ENCODE measurements at places on chromosomes 4 and X.
A peak's percentile ranks its signal among the peaks of the same experiment; 100 is the strongest.

DNA sequence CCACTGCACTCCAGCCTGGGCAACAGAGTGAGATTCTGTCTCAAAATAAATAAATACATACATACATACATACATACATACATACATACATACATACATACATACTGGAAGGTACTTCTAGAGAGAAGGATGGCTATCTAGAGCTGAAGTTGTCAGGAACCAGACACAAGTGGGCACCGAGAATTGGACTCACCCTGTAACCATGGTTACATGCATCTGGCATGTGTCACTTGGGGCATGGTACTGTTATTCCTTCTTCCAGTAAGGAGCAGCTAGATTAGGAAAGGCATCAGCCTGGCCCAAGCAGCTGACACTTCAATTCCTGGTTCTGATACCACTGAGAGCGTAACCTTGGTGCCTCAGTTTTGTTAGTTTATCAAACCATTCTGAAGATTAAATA is 127.1 kb downstream of the SH3KBP1 start:
- no peak for DNase-seq

- no peak for DNase-seq
These were observed 370.4 kb downstream of the INPP4B start for GRCh38 chr4:142475663-142476062.

- no peak for DNase-seq
These were observed 91.1 kb upstream of the VEGFC start for GRCh38 chr4:176883681-176884418.

DNA sequence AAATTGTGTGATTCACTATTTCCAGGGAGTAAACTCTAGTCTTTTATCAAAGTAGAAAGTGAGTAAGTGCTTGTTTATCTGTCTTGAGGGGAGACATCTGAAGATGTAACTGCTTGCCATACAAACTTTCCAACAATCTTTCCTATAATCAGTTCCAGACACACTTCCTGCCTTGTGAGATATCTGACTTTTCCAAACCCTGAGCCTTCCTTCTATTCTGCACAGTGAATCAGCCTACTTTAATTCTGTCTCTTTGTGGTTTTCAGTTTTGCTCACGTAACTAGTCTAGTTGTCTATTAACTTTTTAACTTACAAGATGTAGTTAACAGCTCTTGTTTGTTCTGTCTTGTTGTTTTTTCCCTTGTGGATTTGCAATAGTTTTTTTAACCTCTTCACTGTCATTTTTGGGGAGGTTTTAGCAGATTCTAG is 947.8 kb downstream of the C4orf33 start:
- no peak for DNase-seq

DNA sequence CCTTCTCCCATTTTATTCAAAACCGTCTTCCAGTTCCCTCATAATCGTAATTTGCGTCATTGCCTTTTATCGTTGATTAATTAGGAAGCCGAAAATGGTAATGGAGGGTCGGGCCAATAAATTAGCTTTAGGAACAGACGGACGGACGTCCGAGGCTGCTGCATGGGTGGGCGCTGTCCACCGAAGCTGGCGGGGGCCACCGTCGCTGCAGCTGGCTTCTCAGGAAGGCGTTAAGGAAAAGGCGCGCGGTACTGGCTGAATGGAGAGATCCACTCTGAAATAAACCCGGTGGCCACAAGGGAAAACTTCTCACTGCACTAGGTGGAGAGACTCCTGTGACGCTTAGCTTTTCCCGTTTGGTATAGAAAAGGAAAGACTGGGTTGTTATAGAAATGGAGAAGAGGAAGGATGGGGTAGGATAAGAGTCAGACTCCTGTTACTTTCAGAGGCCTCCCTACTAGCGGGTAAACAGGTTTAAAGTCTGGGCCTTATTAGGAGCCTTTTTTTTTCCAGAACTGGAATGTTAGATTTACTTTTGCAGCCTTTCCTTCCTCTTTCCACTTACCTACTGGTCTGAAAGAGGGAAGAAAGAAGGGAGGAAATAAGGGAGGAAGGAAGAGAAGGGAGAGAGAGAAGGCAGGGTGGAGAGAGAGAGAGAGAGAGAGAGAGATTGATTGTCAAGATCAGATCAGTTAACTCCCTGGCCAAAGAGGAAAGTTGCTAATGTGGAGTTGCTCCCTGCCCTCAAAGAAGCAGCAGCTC is 11.3 kb upstream of the PRDM8 start:
- DNase-seq: no peak

GRCh38 chr4:153439831-153440230 is 26.3 kb upstream of the TMEM131L start:
- no peak for DNase-seq

- DNase-seq: no peak
These were observed 307.9 kb downstream of the C4orf33 start for GRCh38 chr4:129403848-129404247.

- no peak for DNase-seq
These were observed 4.6 kb downstream of the BDH2 start for GRCh38 chr4:103095080-103095479.

- no peak for DNase-seq
These were observed 14.3 kb downstream of the G3BP2 start for GRCh38 chr4:75658876-75659275.

- peak; percentile 7 for DNase-seq
These were observed 909.0 kb downstream of the CENPC start for GRCh38 chr4:66636349-66636748.

DNA sequence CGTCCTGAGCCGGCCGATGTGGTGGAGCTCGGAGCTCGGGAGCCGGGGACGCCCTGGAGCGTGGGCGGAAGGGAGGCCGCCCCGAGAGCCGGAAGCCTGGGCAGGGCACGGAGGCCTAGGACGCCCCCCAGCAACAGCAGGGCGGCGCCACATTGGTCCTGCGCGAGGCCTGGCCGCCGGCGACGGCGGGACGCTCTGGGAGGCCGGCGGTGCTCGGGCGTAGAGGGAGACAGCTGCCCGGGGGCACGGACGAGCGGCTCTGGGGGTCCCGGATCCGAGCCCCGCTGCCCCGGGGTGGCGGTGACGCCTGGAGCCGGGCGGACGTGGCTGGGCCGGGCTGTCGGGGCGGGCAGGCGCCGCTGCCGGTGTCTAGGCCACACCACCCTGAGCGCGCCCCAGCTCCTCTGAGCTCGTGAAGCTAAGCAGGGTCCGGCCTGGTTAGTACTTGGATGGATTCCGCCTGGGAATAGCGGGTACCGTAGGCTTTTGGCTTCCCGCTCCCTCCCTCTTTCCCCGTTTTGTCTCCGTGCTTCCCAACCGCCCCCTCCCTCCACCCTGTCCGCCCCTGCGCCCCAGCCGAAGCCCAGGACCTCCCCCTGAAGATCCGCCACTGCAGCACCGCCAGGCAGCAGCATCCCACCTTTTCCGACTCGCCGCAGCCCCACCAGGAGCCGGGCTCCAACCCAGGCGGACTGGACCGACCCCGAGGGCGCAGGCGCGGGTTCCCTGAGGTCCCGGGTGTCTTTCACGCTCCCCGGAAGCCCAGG is 12.1 kb downstream of the FRG2 start:
- peak; percentile 57 for DNase-seq
